ENCODE measurements at places on chromosomes 2 and 18.

DNA sequence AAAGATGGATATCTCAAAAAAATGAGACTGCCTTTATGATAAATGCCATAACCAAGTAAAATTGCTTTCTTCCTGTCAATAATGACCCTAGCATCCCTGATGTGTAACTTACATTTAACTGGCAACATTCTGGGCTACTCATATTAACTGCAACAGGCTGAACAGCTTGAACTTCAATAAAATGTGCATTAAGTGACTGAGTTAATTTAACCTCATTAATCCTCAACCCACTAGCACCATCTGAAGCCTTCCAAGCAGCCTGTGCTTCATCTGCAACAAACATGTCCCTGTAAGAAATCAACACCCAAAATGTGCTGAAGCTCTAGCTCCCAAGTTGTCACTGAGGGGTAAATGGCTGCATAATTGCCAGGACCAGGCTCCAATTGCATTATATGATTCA lies 296.2 kb upstream of the ZC3H15 start:
- DNase-seq: no peak

DNA sequence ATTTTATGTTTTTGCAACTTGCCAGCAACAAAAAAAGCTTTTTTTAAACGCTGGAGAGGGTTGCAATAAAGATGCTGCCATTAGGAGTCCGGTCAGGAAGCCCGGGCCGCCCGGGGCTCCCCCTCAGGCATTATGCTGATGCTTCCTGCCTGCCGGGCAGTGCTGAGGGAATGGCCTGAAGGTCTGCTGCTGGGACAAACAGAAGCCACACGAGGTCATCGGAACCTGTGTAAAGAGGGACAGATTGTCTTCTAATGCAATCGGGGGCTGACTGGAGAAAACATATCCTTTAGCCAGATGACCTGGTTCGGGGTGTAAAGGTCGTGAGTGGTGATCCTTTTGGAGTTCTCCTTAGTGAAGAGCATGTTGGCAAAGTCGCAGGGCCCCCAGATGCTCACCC lies 2.3 kb downstream of the IMPA2 start:
- DNase-seq: no peak

- no peak for DNase-seq
Measured at GRCh38 chr2:2114707-2115245, 216.3 kb downstream of the MYT1L start.

DNA sequence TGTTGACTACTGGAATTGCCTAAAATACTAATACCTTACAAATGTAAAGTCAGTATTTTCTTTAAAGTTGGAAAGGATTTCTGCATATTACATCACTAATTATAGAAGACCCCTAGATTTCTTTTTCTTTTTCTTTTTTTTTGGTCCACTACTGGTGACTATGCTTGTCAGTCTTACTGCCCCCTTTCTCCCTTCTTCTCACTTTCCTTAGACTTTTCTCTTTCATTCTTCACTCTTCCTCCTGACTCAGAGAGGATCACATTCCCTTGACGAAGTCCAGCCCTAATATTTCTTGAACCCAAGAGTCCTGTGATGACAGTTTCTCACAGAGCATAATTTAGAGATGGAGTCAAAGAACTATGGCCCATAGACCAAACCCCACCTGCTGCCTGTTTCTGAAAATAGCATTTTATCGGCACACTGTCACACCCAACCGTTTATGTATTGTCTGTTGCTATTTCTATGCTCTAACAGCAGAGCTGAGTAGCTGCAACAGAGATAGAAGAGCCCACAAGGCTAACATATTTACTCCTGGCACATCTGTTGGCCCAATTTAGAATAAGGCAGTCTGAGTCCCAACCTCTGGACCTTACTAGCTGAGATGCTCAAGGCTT lies 40.6 kb upstream of the RIOK3 start:
- DNase-seq: no peak

DNA sequence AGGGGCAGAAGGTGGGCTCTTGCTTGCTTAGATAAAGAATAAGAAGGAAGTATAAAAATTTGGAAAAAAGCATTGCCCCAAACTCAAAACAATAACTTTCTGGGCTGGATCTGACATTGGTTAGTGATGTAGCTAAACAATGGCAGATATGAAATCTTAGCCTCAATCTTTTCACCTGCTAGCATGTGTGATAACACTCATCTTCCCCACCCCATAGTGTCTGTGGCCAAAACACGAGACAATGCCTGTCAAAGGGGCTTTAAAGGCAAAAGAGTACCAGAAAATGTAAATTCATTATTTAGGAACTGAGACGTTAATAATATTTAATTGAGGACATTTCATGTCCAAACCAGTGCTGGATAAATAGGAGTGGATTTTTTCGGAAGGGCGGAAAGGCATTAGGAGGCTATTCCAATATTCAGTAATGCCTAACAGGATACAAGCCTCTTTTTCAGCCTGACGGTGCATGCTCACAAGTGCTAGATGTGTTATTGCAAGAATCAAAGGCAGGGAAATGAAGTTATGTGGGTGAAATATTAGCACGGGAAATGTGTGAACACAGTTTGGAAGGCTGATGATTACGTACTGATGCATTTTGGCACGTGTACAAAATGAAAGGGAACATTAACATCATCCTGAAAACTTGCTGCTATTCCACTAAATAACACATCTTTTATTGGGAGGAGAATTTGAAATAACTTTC lies 395.7 kb downstream of the GALR1 start:
- no peak for DNase-seq

DNA sequence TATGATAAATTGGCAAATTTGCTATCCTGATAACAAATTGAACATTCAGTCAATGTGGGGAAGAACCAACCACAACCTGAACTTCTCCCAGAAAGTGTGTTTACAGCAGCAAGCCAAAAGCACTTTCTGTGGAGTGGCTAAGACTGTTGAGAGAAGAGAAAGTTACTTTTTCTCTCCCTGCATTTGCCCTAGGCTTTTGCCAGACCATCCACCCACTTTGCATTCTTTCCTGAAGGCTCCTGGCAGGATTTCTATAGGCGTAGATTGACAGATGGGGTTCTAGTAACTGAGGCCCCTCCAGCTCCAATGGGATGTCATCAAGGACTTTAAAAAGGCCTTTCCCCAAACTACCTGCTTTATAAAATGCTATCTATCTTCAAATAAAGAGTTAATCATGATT lies 215.2 kb downstream of the GULP1 start:
- DNase-seq: no peak

DNA sequence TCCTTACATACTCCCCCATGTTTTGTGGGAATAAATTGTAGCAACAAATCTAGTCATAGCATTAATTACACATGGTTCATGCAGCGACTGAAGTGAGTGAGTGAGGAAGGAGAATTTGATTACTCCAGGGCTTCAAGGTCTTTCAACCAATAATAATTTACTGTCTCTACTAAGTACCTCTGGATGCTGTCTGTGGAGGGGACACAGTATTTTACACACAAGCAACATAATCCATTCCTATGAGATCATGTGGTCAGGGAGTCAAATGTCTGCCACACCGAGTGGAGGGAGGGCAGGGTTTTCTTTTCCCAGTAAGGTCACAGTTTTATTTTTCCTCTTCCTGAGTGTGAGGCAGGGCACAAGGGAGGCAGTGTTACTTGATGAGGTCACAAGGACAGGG lies 334.7 kb upstream of the CELF4 start:
- no peak for DNase-seq

DNA sequence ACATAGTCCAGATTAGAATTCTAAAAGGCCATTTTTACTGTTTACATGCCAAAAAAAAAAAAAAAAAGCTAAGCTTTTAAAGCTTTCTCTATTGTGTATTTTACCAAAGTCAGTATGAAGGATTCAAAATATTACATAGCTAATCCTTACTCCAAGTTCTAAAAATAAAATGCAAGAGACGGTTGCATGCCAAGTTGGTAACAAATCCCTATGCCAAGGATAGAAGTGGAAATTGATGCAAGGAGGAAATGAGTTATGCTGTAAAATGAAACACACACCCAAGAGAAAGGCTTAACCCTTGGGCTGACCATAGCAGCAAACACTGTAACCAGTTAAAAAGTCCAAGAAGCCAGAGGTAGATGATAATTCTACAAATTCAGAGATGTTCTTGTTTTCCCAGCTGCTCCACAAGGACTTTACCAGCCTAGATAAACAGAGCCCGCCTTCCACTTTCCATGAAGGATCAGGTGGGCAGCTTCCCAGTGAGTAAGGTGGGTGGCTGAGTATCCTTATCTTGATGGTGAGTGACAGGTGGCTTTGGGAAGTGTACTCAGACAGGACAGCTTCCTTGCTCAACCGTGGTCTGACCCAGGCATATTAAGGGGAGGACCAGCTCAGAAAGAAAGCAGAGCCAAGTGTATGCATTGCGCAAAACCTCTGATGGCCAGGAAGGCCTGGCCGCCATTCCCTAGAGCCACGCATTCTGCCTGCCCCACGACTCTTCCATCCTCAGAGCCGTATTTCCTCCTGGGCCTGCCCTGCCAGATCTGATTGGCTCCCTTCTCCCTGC lies 34.4 kb downstream of the ATP8B1 start:
- no peak for DNase-seq

GRCh38 chr2:233846387-233847247 lies 7.7 kb downstream of the HJURP start:
- no peak for DNase-seq

DNA sequence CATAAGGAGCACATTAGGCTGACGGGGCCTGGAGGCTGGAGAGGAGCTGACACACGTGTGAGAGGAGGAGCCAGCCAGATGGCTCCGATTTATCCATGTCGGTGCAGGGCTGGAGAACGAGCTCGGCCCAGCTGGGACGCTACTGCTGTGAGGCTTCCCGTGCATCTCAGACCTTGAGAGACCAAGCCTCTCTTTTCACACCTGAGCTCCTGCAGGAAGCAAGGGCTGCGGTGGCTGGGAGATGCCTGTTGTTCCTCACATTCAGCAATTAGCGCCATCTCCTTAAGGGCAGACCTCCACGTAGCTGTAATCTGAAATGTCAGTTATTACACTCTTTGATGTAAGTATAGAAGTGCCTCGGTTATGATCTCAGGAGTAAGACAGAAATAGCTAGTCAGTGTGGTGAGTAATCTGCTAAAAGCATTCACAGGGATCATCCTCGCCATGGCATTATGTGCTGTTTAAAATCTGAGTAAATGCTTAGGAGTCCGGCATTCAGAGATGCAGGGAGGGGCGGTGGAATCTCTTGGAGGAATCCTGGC lies 107.9 kb downstream of the PRKCE start:
- DNase-seq: no peak

DNA sequence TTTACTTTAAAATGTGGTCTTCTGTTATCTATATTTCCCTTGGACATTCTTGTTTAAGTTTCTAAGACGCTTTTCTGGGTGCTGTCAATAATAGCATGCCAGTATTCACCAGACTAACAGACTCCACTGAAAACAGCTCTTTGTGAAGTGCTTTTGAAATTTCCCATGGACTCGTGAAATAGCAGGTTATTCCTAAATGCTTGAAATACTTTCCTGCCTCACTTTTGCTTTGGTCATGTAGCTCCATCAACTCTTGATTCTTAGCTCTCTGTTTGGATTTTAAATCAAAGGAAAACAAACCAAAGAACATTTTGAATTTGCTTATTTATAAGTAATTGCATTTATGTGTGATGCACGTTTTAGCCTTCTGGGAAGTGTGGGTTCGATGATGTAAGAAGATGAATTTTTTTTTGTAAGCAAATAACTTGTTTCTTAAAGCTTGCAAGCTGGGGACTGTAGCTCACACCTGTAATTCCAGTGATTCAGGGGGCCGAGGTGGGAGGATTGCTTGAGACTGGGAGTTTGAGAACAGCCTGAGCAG lies 147.8 kb downstream of the WDSUB1 start:
- DNase-seq: no peak

DNA sequence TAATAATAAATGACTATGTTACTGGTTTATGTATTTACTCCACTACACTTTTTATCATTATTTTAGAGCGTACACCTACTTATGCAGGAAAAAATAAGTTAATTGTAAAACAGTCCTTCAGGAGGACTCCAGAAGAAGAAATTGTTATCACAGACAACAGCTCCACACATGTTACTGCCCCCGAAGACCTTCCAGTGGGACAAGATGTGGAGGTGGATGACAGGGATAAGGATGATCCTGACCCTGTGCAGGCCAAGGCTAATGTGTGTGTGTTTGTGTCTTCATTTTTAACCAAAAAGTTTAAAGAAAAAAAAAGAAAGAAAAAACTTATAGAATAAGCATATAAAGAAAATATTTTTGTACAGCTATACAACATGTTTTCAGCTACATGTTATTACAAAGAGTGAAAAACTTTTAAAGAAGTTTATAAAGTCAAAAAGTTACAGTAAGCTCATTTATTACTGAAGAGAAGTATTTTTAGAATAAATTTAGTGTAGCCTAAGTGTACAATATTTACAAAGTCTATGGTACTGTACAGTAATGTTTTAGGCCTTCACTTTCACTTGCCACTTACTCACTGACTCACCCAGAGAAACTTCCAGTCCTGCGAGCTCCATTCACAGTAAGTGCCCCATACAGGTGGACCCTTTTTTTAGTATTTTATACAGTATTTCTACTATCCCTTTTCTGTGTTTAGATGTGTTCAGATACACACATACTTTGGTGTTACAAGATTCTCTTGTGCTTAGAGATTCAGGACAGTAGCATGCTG lies 7.5 kb downstream of the TGFBRAP1 start:
- no peak for DNase-seq

DNA sequence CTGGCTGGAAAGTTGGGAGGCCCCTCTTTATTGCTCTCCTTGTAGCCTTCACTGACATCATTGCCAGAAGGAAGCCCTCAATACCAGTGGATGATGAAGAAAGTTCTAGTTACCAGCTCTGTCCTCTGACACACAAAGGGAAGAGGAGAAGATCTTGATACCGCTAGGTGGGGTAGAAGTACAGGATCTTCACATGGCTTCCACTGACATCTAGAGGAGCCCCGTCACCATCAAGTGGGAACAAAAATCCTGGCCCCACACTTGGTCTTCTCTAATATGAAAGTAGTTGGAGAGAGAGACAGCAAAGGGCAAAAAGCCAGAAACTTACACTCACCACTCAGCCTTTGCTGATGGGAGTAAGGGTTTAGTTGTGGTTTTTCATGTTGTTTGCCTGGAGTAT lies 12.4 kb downstream of the XIRP2 start:
- no peak for DNase-seq

DNA sequence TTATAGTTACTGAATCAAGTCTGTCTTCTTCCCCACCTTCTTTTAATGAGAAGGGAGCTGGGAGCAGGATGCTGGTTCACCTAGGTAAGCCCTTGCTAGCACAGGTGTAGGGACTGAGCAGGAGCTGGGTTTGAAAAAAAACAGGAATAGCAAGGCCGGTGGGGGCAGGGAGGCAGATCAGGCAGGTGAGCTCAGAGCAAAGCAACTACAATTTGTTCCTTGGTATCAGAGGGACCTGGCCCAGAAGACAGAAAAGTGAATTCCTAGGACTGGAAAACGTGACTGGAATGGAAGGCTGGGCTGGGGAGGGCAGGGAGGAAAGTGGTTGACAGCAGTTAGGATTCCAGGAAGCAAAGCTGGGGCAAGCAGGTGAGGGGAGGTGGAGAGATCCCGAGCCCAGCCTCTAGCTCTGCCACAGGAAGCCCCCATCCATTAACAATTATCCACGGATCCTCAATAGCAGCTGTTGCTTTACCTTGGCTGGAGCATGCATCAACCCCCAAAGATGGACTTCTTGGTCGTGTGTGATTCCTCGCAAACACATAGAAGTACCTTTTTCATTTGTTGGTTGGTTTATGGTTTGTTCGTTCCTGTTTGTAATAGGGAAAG lies 118.4 kb downstream of the LNPK start:
- DNase-seq: no peak

Measured in cortex of kidney (tissue), 1 donor.